Muscle of leg (tissue), 16 donors: ENCODE measurements at places on chromosomes 6 and 20. TPM values are rescaled to one million over a fixed set of nuclear protein-coding genes. Genes with fewer than 3 reads are reported as not detected.

DNA sequence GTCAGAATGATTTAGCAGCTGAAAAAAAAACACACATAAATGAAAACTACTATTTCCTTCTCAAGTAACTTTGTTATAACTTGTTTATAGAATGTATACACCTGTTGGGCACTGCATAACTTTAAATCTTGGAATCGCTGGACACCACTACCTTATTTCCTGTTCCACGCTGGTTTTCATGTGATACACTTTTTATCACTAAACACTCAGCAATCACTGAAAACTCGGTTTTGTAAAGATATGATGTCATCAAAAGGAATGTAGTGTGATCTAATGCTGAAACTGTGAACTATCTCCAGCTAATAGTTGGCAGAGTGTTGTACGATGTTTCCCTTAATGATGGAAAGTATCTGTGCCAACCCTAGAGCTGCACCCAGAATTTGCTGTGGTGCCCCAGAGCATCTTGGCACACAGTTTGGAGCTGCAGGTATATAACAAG is 127.9 kb downstream of the BACH2 start:
- no peaks in the 10 kb centered on the region for H3K27me3 ChIP-seq
- peak; percentile 31 for DNase-seq
- no peak overlapping the region for H3K27ac ChIP-seq
- H3K4me1 ChIP-seq = peaks cover 3% of the 10 kb centered on the region
- H3K36me3 ChIP-seq = no peaks in the 10 kb centered on the region

DNA sequence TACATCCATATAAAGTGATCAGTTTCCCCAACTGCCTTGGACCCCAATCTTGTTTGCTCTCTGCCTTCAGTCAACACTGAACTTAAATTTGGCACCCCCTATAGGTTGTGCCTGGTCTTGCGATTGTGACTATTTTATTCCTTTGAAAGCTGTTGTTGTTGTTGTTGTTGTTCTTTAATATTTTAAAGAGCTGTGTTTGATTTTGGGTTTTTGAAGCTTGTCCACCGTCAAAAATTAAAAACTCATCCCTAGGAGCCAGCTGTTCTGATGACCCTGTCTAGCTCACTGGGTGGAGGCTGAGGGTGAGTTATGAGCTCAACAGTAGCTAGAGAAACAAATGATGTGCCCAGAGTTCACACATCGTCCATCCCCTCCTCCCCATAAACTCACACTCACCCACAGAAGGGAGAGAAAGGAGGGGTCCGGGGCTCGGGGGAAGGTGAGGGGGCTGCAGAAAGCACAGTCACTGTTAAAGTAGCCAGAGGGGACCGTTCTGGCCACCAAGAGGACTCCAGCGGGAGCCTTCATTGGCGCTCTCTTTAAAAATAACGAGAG is 4.0 kb downstream of the SIM1 start:
- peaks cover 74% of the 10 kb centered on the region for H3K27me3 ChIP-seq
- H3K36me3 ChIP-seq = no peaks in the 10 kb centered on the region
- H3K4me3 ChIP-seq = peak overlapping the region; percentile 40
- DNase-seq = no peak

- no peak overlapping the region for H3K27ac ChIP-seq
- no peak overlapping the region for H3K4me3 ChIP-seq
- H3K36me3 ChIP-seq = no peaks in the 10 kb centered on the region
- H3K4me1 ChIP-seq = no peaks in the 10 kb centered on the region
- DNase-seq = no peak
Observed at GRCh38 chr6:113388996-113389395, 468.1 kb upstream of the MARCKS start.

DNA sequence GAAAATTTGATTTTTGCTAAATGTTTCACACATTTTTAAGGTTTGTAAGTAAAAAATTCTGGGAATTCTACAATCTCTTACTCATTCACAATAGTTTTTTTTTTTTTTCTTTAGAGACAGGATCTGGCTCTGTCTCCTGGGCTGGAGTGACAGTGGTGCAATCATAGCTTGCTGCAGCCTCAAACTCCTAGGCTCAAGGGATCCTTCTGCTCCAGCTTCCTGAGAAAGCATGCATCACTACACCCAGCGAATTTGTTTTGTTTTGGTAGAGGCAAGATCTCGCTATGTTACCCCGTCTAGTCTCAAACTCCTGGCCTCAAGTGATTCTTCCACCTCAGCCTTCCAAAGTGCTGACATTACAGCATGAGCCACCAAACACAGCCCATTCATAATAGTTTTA is 232.8 kb downstream of the GJA1 start:
- no peaks in the 10 kb centered on the region for H3K27me3 ChIP-seq
- no peaks in the 10 kb centered on the region for H3K4me1 ChIP-seq
- DNase-seq = peak; percentile 21

GRCh38 chr6:108661430-108661829 is 100.7 kb downstream of the FOXO3 start:
- no peak overlapping the region for H3K27ac ChIP-seq
- DNase-seq = peak; percentile 53
- H3K4me1 ChIP-seq = peaks cover 16% of the 10 kb centered on the region
- no peaks in the 10 kb centered on the region for H3K27me3 ChIP-seq
- peaks cover 15% of the 10 kb centered on the region for H3K36me3 ChIP-seq

DNA sequence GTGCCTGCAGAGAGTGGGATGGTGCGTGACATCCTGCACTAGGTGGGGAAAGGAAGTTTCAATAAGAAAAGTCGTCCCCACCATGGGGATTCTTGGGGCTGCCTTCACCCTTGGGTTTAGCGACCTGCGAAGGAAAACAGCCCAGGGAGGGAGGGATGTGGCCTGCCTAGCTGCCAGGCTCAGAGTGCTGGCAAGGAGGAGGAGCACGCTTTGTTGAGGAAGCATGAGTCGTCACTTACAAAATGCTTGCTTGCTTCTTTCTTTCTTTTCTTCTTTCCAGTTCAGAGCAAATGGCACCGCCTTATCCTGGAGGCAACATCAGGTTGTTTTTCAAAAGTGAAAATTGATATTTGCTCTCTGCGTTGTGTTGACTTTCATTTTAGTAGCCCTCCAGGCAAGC is 123.2 kb downstream of the TFAP2C start:
- H3K36me3 ChIP-seq = no peaks in the 10 kb centered on the region
- H3K27ac ChIP-seq = no peak overlapping the region
- no peaks in the 10 kb centered on the region for H3K4me1 ChIP-seq
- no peak overlapping the region for H3K4me3 ChIP-seq
- H3K27me3 ChIP-seq = peaks cover 34% of the 10 kb centered on the region
- DNase-seq = no peak

- DNase-seq = no peak
- peaks cover 78% of the 10 kb centered on the region for H3K4me1 ChIP-seq
- no peak overlapping the region for H3K4me3 ChIP-seq
- H3K36me3 ChIP-seq = peaks cover 63% of the 10 kb centered on the region
- H3K27me3 ChIP-seq = no peaks in the 10 kb centered on the region
- H3K27ac ChIP-seq = peak overlapping the region; percentile 90
Observed at GRCh38 chr6:33695451-33695887, 16.0 kb downstream of the UQCC2 start.

DNA sequence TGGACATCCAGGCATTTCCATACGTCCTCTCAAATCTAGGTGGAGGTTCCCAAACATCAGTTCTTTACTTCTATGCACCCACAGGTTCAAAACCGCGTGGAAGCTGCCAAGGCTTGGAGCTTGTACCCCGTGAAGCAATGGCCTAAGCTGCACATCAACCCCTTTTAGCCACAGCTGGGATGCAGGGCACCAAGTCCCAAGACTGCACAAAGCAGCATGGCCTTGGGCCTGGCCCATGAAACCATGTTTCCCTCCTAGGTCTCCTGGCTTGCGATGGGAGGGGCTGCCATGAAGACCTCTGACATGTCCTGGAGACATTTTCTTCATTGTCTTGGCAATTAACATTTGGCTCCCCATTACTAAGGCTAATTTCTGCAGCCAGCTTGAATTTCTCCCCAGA is 88.9 kb upstream of the CBLN4 start:
- H3K27ac ChIP-seq = no peak overlapping the region
- H3K4me1 ChIP-seq = no peaks in the 10 kb centered on the region
- no peak for DNase-seq

DNA sequence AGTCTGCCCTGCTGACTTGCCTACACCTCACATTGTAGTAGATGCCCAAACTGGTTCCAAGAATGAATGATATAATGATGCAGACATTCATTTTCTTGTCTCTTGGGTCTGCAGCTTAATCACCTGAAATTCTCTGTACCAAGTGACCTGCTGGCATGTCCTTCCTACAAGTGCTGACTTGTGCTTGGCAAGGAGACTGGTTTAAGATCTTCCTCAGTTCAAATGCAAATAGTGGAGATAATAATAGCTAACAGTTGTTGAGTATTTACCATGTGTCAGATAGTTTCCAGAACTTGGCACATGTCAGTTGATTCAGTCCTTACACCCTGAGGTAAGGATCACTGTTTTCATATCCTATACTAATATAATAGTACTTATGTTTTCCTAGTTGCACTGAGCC is 223.4 kb downstream of the SLC24A3 start:
- DNase-seq = peak; percentile 45
- H3K27me3 ChIP-seq = no peaks in the 10 kb centered on the region
- peaks cover 13% of the 10 kb centered on the region for H3K4me1 ChIP-seq
- no peak overlapping the region for H3K4me3 ChIP-seq
- H3K36me3 ChIP-seq = no peaks in the 10 kb centered on the region
- peak overlapping the region; percentile 17 for H3K27ac ChIP-seq

DNA sequence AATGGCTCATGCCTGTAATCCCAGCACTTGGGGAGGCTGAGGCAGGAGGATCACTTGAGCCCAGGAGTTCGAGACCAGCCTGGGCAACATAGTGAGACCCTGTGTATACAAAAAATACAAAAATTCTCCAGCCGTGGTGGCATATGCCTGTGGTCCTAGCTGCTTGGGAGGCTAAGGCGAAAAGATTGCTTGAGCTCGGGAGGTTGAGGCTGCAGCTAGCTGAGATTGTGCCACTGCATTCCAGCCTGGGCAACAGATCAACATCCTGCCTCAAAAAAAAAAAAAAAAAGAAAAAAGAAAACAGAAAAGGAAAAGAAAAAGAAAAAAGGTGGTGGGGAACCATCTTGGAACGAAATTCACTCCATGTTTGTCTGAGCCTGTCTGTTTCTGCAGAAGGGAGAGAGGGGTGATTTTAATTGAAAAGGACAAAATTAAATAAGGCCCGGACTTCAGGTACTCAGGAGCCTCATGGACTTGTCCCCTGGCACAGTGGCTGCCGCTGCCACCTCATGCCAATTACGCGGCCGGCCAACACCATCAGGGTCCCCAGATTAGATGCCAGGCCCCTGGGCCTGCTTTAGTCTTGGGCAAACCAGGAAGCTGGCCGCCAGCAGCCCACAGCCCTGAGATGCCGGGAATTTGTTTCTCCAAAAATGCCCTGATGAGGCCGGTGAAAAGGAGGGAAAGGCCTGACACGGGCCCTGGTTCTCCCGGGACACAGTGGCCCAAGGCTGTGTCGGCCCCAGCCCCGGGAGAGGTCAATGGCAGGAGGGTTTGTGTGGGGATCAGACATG is 37.8 kb upstream of the STX16 start:
- H3K36me3 ChIP-seq = no peaks in the 10 kb centered on the region
- no peak overlapping the region for H3K27ac ChIP-seq
- H3K4me1 ChIP-seq = peaks cover 25% of the 10 kb centered on the region
- H3K4me3 ChIP-seq = no peak overlapping the region

DNA sequence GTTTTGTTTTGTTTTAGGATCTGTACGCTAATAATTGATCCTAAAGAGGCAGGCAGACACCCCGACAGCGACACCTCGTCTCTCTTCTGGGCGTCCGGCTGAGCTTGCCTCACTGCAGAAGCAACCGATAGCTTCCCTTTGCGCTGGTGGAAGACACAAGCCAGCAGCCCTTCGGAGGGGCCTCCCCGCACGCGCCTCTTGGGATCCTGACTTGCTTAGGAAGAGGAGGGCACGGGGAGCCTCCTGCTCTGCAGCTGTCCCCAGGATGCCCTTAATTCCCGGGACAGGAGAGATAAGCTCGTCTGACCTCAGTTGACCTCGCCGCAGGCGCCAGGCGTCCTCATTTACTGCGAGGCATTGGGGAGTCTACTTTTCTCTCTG is 94.0 kb downstream of the CD83 start:
- H3K36me3 ChIP-seq = no peaks in the 10 kb centered on the region
- DNase-seq = peak; percentile 75
- H3K4me1 ChIP-seq = peaks cover 26% of the 10 kb centered on the region
- peak overlapping the region; percentile 64 for H3K4me3 ChIP-seq

DNA sequence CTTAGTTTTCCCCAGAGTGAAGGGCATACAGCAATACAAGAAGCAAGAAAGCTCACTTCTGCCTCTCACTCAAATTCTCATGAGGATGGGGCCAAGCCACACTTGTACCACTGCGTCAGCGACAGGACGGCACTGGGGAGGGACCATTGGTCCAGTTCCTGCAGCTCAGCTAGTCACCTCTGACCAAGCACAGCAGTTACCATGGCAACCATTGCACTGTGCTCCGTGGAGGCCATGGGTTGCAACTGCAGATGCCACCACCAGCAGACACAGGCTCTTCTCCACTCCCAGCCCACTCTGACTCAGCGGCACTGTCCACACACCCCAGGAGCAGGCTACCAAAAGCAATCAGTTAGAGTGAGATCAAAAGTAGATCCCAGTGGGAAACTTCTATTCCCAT is 441.1 kb upstream of the ARID1B start:
- H3K4me1 ChIP-seq = no peaks in the 10 kb centered on the region
- no peaks in the 10 kb centered on the region for H3K27me3 ChIP-seq
- no peaks in the 10 kb centered on the region for H3K36me3 ChIP-seq
- no peak overlapping the region for H3K4me3 ChIP-seq

- no peaks in the 10 kb centered on the region for H3K36me3 ChIP-seq
- H3K27ac ChIP-seq = no peak overlapping the region
- peak; percentile 34 for DNase-seq
- H3K27me3 ChIP-seq = no peaks in the 10 kb centered on the region
- H3K4me3 ChIP-seq = no peak overlapping the region
Observed at GRCh38 chr6:24064106-24064505, 61.9 kb upstream of the NRSN1 start.

DNA sequence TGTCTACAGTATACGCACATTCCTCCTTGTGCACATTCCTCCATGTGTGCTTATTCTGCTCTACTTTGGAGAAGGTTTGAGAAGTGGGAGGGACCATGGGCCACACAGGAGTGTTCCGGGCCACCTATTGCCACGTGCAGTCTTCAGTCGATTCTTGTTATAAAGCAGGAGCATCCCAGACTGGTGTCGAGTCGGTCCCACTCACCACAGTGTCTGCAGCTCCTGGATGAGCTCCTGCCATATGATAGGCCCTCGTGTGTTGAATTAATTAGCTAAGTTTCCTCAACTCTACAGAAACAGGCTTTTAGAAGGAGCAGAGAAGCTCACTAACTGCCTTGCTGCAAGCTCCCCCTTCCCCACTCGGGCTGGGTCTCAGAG is 22.6 kb downstream of the ENTPD6 start:
- H3K27me3 ChIP-seq = no peaks in the 10 kb centered on the region
- H3K4me1 ChIP-seq = peaks cover 27% of the 10 kb centered on the region
- no peak overlapping the region for H3K4me3 ChIP-seq
- H3K36me3 ChIP-seq = peaks cover 56% of the 10 kb centered on the region
- H3K27ac ChIP-seq = no peak overlapping the region

Gene GPX5
- not detected for polyA plus RNA-seq

Gene EPB41L1
- 23.9 TPM for polyA plus RNA-seq

Gene RHAG
- 0.34 TPM for polyA plus RNA-seq

Gene SIGLEC1
- 4.0 TPM for polyA plus RNA-seq

Gene LRRC1
- polyA plus RNA-seq = 8.0 TPM

Gene CGAS
- polyA plus RNA-seq = 4.3 TPM

Gene TOMM6
- polyA plus RNA-seq = 173 TPM

Gene BMP2
- polyA plus RNA-seq = 2.4 TPM

Gene EPPIN
- 0.09 TPM for polyA plus RNA-seq
